ENCODE measurements at places on chromosomes 5 and 9.

DNA sequence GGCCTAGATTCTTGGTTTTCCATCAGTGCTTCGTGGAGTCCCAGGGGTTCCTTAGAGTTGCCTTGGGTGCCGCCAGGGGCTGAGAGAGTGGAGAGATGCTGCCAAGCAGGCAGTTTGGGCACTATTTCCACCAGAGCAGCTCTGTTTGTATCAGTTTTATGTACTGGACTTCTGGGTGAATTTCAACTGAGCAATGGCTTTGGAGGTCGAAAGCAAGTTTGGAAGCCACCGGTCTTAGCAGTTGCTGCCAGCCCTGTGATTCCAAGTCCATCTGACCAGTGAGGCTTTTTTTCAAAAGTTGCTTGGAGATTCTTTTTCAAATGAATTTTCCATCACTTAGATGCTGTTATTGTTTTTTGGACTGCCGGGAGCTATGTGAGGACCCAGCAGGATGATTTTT, 68.5 kb downstream of the ANGPTL2 start:
- DNase-seq, result no peak

DNA sequence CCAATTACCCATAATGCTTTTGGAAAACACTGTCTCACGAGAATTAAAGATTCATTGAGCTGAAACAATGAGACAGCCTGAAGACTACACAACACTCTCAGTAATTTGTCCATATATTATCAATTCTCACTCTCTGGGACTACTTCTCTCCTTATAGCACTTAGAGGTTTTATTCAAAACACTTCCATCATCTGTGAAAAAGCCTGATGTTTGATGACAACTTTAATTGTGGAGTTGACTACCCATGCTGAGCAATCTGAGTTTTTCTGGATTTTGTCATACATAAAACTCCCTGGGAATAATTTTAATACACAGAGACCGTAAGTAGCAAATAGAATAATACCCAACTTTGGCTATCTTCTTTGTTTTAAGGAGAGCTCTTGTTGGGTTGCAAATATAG, 305.5 kb downstream of the EPB41L4A start:
- DNase-seq, result no peak

DNA sequence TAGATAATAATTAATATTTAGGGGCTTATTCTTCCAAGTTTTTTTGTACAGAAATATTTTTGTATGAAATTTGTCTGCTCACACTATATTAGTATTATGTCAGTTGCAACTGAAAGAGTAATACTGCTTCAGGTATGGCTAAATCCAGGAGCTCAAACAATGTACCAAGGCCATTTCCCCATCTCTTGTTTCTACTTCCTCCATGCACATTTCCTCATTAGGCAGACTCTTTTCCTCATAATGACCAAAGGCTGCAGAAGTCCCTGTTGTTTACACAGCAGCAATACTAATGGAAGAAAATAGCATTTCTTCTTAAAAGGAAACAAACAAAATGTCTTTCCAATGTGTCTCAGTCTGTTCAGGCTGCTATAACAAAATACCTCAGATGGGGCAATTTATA, 9.2 kb upstream of the OTULINL start:
- DNase-seq, result no peak

DNA sequence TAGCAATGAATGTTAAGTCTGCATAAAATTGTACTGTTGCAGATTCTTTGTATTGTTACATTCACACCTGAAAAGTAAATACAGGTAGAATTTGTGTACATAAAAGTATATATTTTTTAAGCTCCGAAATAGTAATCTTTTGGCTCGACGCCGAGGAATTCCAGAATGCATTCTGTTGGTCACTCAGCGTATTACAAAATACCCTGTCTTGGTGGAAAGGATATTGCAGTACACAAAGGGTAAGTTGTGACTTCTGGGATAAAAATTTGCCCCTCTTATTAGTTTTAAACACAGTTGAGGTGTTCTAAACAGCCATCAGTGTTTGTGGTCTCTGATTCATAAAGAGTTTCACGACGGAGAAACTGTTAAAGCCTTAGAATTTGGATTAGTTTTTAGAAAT, 257.6 kb downstream of the ARHGEF28 start:
- DNase-seq, result no peak

DNA sequence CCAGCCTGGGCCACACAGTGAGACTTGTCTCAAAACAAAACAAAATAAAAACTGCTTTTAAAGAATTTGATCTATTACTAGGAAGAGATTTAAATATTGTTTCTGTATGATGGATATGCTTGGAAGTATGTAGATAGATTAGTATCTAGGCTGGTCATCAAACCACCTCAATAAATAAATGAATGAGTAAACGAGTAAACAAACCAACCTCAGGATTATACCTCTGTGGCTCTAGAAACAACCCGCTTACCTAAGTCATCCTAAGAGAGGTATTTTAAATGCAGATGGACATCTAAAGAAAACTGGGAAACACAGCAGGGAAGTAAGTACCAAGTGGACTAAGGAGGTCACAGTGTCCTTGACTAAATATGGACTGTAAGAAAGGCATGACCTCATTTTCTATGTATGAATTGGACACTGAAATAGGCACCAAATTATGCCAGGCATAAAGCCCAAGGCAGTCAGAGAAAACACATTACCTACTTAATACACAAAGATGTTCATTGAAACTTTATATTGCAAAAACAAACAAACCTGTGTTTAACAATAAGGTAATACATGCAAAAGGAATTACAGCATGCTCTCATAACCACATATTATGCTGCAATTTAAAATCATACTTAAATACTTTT, 7.3 kb downstream of the ANKH start:
- no peak for DNase-seq

- DNase-seq, result no peak
These were observed 342.5 kb downstream of the NFIB start for GRCh38 chr9:13971415-13971814.

DNA sequence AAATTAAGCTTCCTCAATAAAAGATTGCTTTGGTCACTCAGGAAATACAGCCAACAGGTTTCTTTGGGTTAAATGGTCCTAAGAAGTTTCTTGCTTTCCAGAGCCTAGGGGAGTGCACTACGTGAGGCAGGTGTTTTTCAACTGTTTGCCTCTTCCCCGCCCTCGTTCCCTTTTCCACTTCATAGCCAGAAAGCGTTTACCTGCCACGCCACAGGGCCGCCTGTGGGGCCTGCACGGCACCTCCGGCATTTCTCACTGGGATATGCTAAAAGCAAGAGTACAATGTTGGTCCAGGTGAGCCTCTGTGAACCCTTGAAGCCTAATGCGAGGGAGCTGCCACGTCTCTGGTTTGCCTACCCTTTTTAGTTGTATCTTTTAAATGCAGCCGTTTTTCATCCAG, 167.6 kb upstream of the OTULINL start:
- no peak for DNase-seq

DNA sequence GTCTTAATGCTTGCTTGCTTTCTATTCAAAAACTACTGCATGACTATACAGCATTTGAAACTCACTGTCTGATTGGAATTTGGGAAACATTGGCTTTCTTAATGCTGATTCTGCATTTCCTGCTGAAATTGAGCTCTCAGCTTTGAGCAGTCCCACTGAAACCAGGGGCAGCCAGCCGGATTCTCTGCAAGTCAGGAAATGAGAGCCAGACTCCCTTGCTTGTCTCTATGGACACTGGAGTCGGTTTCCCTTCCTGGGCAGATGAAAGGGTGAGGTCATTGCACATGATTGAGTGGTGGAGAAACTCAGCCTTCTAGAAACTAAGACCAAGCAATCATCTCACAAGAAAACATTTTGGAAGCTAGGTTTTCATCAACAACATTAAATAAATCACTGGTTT, 119.7 kb upstream of the SPATA31C2 start:
- no peak for DNase-seq

- no peak for DNase-seq
These were observed 10.6 kb downstream of the TMEM250 start for GRCh38 chr9:136107953-136108647.

DNA sequence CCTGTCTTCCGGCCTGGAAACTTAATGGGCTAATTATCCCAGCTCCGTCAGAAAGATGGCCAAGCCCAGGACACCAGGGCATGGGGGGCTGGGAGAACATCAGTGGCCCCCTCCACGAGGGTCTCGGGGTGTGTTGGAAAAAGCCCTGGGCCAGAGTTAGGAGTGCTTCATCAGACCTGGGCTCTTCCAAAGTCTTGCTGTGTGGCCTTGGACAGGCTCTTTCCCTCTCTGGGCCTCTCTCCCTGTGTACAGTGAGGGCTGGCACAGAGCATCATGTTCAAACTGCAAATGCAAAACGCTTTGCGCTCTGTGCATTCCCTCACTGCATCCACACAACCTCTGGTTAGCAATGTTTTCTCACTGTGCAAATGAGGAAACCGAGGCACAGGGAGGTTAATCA, 48.3 kb downstream of the ASS1 start:
- DNase-seq, result no peak

DNA sequence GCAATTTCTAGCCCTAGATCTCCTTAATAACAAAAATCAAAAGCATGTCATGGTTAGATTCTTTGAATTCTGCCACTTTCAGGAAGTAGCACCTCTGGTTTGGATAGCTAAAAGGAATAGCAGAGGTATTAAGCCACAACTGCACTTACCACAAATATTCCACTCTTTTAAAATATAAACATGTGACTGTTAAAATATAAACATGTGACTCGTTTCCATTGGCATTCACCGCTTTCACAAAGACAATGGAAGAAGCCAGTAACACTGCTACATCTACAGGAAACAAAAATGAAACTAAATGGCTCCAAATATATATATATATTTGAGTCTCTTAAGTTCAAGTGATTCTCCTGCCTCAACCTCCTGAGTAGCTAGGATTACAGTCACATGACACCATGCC, 222.9 kb downstream of the ARL15 start:
- DNase-seq, result no peak

DNA sequence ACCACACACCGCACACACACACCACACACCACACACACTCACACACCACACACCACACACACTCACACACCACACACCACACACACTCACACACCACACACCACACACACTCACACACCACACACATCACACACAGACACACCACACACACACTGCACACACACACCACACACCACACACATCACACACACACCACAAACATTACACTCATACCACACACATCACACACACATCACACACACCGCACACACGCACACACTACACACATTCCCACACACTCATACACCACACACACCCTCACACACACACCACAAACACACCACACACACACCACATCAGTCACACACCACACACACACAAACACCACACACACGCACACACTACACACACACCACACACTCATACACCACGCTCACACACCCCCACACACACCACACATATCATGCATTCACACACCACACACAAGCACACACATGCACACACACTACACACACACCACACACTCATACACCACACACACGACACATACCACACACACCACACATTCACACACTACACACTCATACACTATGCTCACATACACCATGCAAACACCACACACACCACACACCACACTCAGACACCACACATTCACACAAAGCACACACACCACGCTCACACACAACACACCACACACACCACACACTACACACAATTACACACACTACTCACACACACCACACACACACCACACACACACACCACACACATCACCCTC, 1.1 kb upstream of the UBE2QL1 start:
- no peak for DNase-seq

GRCh38 chr5:139964994-139965565, 78.0 kb downstream of the NRG2 start:
- no peak for DNase-seq

DNA sequence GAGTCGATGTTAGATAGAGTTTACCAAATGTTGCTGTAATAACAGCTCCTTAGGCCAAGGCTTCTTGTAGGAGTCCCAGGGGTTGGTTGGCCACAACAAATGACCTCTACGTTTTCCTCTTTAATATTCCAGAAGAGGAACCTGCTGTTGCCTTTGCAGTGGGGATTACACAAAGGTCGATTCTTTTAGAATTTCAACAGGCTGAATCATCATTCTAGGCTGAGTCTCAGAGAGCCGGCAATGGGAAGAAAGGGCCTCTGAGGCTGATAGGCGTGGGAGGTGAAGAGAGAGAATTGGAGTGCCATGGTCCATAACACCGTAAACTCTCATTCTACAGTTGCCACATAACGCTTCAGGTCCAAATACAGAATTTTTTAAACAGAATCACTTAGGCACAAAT, 405.9 kb upstream of the DAP start:
- DNase-seq, result no peak

- DNase-seq, result no peak
These were observed 488.5 kb downstream of the NR2F1-AS1 start for GRCh38 chr5:93092349-93093105.

GRCh38 chr5:25905646-25906045, 1132.7 kb downstream of the CDH9 start:
- DNase-seq, result no peak

DNA sequence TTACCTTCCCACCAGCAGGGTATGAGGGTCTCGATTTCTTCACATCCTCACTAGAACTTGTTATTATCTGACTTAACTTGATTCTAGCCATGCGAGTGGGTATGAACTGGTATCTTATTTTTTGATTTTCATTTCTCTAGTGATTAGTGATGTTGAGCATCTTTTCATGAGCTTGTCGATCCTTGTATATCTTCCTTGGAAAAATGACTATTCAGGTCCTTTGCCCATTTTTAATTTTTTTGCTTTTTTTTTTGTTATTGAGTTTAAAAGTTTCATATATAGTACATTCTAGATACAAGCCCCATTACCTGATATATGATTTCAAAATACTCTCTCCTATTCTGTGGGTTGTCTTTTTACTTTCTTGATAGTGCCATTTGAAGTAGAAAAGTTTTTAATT, 61.5 kb downstream of the PHF2 start:
- DNase-seq, result no peak

- DNase-seq, result no peak
These were observed 30.4 kb downstream of the ROR2 start for GRCh38 chr9:91919621-91920020.

DNA sequence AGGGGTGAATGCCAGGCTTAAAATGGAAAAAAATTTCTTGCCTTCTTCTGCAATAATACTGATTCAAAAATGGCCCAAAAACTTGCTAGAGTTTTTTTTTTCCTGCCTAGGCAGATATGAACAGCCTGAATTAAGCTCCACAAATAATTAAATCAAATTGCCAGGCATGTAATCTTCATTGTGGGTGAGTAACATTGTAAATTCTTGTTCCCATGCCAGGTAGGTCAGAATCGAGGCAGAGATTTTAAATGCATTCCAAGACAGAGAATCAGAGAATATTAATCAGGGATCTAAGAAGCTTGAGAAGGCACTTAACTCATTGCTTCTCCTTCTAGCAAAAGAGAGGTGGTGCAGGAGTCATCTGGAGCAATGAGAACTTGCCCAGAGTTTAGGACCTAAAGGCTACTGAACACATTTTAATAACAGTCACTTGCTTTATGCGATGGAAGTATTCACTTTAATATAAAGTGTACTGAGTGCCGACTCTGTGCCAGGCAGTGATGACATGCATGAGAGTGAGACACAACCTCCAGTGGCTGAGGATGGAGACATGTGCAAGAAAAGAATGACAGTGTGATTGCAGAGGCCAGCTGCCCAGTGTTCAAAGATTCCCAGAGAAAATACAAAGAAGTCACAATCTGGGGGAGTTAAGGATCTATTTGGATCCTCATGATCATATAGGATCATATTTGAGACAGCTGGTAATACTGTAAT, 102.3 kb downstream of the APBA1 start:
- DNase-seq, result no peak

- peak; percentile 26 for DNase-seq
These were observed 58.1 kb downstream of the DMRT1 start for GRCh38 chr9:899440-900184.
